Activated naive CD4-positive, alpha-beta T cell (primary cell): ENCODE measurements at places on chromosomes 12 and 14.

- DNase-seq: no peak
Observed at GRCh38 chr14:60090864-60091519, 731 bp upstream of the PCNX4 start.

DNA sequence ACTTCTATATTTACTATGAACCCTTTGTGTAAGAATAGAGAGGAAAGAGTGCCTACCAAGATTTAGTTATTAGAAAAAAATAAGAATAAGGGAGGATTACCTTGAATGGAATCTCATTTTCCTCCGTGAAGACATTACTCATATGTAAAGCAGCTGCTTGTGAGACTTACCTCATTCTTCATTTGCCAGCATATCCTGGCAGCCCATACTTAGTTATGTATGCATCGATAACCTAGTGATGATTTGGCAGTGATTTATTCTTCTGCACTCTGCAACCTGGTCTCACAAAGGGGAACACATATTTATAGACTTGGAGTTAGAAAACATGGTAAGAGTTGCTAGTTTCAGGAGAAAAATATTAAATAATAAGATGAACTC is 56.8 kb downstream of the LRFN5 start:
- DNase-seq: no peak

DNA sequence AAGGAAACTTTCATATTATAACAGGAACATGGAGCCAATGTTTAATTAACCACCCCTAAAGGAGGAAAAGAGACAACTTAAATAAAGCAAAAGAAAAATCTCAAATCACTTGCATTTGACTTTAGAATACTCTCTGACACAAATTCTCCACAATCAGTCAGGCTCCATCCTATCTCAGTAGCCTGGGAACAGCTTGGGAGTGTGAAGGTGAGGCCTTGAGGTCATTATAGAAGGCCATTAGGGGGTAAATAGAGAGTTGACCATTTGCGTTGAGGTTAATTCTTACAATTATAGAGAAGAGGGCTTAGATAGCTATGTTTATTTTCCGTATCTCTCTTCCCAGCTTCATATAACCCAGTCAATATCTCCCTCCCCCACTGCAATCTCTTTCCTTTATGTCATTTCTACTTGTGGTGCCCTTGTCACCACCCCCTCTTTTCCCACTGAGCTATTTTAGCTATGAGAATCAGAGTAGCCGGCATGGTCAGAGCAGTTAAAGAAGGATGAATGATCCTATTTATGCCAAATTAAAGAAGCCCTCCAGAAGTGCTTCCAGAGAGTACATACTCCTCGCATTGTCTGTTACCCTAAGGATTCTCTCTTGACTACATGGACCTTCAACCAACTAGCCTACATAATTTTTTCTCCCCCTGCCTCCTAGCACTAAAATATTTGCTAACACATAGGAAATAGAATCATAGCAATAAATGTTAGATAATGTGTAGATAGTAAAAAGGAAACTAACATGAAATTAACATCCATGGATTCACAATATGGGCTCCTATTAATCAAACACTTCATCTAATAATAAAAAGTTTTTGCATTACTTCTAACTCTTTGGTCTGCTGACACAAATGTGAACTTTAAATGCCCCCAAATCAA is 135.2 kb upstream of the KRR1 start:
- DNase-seq: no peak

GRCh38 chr12:96094201-96094600 is 58.8 kb upstream of the LTA4H start:
- DNase-seq: no peak

DNA sequence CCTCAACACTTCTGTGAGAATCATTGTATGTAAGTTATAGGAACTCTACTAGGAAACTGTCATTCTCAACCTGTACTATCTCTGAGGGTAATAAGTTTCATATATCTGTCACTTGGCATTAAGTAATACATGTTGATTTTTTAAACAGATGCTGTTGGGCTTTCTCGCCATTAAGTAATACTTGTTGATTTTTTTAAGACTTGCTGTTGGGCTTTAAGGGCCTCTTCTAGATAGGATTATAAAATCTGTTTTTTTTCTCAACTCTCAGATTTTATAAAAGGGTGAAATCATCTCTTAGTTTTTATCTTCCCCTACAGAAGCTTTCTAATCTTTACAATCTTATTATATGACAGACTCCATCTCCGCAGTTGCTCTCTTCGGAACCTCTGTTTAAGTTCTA is 5.6 kb downstream of the WASHC4 start:
- no peak for DNase-seq

- no peak for DNase-seq
Observed at GRCh38 chr14:100731011-100731670, 4.4 kb downstream of the DLK1 start.

GRCh38 chr14:80634106-80634758 is 307.3 kb downstream of the CEP128 start:
- DNase-seq: no peak

- no peak for DNase-seq
Observed at GRCh38 chr12:81416571-81416970, 338.7 kb downstream of the ACSS3 start.

- DNase-seq: no peak
Observed at GRCh38 chr12:12531194-12531593, 31.5 kb downstream of the DUSP16 start.

DNA sequence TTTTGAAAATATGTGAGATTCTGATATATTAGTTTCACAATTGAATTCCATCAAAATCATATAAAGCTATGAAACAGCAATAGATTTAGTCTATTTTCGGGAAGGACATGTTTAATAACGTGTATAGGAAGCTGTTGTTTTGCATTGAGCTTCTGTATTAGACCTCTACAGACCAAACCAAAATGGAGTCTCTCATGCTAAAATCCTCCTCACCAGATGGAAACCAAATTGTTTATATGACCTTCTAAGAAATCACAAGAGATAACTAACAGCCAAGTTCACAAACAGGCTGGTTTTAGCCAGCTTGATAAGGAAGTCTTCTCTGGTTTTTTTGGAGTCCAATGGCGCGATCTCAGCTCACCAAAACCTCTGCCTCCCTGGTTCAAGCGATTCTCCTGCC is 23.9 kb downstream of the L2HGDH start:
- no peak for DNase-seq

GRCh38 chr14:103840014-103840413 is 7.4 kb downstream of the PPP1R13B start:
- DNase-seq: no peak

- DNase-seq: no peak
Observed at GRCh38 chr12:30816742-30817465, 62.2 kb upstream of the CAPRIN2 start.

DNA sequence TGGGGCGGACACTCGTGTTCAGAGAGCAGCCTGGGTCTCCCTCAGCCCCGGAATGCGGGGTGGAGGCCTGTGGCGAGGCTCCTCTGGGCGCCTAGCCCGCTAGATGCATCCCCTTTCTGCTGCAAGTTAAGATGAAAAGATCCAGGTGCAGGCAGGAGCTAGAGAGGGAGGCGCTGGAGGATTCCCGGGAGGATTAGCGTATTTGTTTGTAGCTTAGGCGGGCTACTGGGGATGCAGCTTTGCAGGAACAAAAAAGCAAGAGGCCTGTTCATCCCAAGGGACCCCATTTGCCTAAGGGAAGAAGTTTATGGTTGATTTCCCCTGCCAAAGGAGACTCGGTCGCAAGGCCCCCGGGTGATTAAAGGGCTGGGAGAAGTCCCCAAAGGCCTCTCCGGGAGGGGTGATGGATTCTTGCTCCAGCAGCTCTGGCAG is 824 bp downstream of the CCDC177 start:
- DNase-seq: no peak

GRCh38 chr14:78342879-78343278 is 172.7 kb downstream of the NRXN3 start:
- no peak for DNase-seq

GRCh38 chr12:5479761-5480160 is 47.9 kb downstream of the NTF3 start:
- DNase-seq: no peak

GRCh38 chr14:91388551-91388975 is 29.1 kb downstream of the CCDC88C start:
- no peak for DNase-seq

GRCh38 chr12:109763201-109763841 is 49.7 kb downstream of the FAM222A start:
- no peak for DNase-seq

DNA sequence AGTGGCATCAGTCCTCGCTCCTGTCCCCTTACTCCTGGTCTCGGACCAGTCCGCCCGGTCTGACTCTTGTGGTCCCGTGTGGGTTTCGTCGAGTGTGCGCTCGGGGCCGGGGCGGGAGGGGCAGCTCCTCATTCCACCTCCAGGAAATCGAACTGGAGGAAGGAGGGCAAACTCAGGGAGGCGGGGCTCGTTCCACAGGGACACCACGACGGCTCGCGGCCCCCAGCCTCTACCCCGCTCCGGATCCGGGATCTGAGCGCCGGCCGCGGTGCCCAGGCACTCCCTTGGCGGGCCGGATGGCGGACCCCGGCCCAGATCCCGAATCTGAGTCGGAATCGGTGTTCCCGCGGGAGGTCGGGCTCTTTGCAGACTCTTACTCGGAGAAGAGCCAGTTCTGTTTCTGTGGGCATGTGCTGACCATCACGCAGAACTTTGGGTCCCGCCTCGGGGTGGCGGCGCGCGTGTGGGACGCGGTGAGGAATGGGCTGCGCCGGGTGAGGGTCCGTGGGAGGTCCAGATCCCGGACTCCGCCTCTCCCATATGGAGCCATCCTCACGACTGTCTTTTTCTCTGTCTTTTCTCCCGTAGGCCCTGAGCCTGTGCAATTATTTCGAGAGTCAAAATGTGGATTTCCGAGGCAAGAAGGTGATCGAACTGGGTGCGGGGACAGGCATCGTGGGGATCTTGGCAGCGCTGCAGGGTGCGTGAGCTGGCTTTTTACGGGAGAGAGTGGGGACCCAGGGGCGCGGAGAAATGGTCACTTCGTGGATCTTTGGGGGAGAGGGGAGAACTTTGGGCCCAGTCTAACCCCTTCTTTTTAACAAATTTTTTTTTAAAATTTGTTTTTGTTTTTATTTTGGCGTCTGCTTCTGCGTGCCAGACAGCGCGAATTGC is at the start of gene EEF1AKMT3:
Gene EEF1AKMT3 (plus strand): TSS at position 186 of the 894 bp plus-strand sequence. CDS start 111 bp downstream, at position 297.
- no peak for DNase-seq

DNA sequence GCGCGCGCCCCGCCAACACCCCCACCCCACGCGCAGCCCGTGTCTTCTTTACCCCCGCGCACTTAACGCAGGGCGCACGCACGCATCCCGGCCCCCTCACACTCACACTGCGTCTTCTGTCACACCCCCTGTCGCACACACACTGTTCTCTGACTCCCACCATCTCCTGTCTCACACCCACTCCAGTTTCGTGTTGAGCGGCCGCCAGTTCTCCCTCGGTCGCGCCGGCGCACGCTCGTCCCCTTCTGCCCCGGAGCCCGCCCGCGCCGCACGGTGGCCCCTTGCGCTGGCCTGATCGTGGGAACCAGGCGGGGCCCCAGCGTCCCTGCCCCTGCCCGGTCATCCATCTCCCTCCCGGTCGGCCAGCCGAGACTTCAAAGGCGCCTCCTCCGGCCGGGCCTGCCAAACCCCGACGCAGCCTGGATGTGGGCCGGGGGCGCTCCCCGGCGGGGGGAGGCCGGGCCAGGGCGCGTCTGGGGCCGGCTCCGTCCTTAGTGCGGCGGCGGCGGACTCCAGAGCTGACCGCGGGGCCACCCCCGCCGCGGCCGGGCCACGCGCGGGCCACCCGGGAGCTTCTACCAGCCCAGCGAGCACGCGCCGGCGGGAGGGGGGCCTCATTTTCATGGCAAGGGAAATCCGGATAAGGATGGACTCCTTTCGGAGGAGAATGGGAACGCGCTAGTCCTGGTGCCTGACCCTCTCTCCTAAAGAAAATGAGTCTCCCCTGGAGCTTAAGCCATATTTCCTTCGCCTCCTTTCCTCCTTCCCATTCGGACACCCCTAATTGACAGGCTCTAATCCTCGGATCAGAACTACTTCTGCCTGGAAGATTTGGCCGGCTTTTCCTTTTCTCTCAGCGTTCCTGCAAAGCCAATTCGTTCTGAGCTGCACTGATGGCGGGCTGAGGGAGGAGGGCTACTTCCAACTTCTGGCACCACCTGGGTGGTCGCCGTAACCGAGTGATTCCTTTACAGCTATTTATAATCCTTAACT is 82.0 kb upstream of the HMGA2 start:
- no peak for DNase-seq

DNA sequence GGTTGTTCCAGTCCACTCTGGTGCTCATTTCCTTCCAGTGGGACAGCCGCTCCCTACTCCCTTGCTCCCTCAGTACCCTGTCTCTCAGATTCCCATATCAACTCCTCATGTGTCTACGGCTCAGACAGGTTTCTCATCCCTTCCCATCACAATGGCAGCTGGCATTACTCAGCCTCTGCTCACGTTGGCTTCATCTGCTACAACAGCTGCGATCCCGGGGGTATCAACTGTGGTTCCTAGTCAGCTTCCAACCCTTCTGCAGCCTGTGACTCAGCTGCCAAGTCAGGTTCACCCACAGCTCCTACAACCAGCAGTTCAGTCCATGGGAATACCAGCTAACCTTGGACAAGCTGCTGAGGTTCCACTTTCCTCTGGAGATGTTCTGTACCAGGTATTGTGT is 69.9 kb downstream of the RAD52 start:
- DNase-seq: no peak

GRCh38 chr12:5177731-5178130 is 134.1 kb downstream of the KCNA5 start:
- no peak for DNase-seq
